H1 (cell line): ENCODE measurements at places on chromosomes 12 and 14. TPM values are rescaled to one million over a fixed set of nuclear protein-coding genes. Genes with fewer than 3 reads are reported as not detected.

DNA sequence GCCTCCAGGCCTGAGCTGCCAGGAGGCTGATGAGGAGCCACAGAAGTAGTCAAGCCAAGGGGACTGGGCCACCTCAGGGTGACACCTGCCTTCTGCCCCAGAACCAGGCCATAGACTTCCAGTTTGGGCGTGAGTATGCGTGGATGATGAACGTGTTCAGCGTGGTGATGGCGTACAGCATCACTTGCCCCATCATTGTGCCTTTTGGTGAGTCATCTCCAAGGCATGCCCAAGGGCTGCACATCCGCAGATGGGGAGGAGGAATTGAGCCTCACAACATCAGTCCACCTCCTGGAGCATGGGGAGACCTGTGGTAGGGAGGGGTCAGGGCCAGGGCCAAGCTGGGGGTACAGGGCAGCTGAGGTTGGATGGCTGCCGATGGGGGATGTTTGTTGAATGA lies 22.3 kb downstream of the NGB start:
- no peak for DNase-seq
- no peak overlapping the region for H3K4me3 ChIP-seq
- no peaks in the 10 kb centered on the region for H3K27me3 ChIP-seq
- no peaks in the 10 kb centered on the region for H3K4me1 ChIP-seq
- H3K36me3 ChIP-seq = no peaks in the 10 kb centered on the region

DNA sequence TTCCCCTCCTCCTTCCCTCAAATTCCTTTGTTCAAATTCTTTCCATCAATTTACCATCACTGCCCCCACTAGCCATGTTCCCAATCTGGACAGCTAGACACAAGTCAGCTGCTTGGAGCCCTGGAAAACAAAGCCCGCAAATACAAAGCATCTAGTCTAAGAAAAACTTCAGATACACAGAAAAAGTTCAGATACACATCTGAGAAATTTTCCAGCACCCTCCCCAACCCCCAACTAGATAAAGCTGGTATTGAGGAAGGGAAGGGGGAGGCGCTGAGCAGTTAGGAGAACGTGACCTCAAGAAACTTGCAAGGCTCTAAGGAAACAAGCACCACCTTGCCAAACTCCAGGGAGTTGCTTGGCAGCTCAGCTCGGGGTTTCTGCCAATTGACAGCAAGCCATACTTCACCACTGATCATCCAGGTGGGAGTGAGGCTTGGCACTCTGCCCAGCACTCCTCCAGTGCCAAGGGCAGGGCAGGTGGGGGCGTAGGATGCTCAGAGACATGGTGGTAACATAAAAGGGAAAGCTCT lies 5.1 kb upstream of the CNIH1 start:
- H3K27me3 ChIP-seq = no peaks in the 10 kb centered on the region
- no peaks in the 10 kb centered on the region for H3K4me1 ChIP-seq
- no peak for DNase-seq
- H3K4me3 ChIP-seq = no peak overlapping the region

DNA sequence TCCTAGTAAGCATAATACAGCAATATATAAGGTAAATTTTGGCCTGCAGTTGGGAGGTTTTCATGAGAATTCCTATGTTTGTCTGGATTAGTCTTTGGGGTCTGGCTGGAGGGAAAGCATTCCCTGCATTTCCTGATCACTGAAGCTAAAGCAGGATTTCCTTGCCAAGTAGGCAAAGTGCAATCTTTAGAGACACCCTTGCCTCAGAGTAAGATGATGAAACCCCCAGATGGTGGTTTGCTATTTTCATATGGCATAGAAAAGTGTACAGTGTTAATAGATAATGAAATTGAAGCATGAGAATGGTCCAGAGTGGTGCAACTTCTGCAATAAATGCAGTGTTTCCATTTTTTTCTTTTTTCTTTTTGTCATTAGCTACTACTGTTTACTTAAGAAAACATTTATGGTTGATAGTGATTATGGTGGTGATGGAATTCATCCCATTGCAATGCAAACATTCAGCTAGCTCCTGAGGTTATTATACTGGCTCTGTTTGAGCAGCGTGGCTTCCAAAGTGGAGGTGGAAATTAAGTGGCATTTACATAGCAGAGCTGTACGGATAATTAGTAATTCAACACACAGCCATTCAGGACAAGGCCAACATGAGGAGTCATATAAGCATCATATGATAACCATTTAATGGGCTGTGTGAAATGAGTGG lies 276.3 kb downstream of the DUSP6 start:
- H3K27me3 ChIP-seq = no peaks in the 10 kb centered on the region
- no peak overlapping the region for H3K4me3 ChIP-seq
- DNase-seq = no peak
- peaks cover 3% of the 10 kb centered on the region for H3K4me1 ChIP-seq

DNA sequence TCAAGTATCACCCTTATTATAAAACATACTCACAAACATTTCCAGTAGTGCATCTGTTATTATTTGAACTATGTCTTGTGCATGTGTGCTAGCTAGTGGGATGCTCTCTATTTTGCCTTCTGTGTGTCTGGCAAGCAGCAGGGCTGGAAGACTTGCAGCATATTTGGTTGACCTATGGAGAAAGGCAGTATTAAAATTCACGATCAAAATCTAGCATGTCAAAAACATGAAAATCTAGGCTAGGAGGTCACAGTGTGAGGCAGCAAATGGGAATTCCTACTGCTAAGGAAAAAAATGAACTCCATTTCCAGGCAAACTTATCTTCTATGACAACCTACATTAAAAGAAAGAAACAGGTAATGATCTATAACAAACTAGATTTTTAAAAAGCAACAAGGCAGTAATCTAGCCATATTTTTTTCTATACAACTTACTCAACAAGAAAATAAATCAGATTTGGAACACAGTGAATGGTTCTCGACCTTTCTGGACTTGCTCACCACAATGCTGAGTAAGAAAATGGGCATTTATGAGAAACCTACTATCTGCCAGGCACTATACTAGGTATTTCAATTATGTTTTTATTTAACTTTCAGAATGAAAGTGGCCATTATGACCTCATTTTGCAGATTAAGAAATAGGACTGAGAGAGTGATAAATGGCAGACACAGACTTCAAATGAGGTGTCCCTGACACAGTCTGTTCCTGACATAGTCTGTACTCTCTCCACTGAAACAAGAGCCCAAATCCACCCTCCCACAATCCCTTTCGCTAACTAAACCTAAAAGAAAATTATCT lies 96.8 kb downstream of the TXNDC16 start:
- no peaks in the 10 kb centered on the region for H3K4me1 ChIP-seq
- no peak overlapping the region for H3K4me3 ChIP-seq
- H3K27me3 ChIP-seq = no peaks in the 10 kb centered on the region
- no peak overlapping the region for H3K27ac ChIP-seq
- H3K36me3 ChIP-seq = no peaks in the 10 kb centered on the region

- no peak overlapping the region for H3K4me3 ChIP-seq
- no peaks in the 10 kb centered on the region for H3K27me3 ChIP-seq
- no peaks in the 10 kb centered on the region for H3K4me1 ChIP-seq
Measured at GRCh38 chr12:113957627-113958026, 8.5 kb downstream of the RBM19 start.

DNA sequence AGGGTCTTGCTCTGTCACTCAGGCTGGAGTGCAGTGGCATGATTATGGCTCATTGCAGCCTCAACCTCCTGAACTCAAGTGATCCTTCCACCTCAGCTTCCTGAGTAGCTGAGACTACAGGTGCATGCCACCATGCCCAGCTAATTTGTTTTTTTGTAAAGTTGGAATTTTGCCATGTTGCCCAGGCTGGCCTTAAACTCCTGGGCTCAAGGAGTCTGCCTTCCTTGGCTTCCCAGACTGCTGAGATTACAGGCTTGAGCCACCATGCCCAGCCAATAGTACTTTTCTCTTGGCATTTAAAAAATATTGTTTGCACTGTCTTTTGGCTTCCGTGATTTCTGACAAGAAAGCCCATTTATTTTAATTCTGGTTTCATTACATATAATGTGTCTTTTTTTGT lies 61.3 kb downstream of the DIP2B start:
- H3K27ac ChIP-seq = no peak overlapping the region
- no peak overlapping the region for H3K4me3 ChIP-seq
- DNase-seq = no peak
- H3K4me1 ChIP-seq = peaks cover 6% of the 10 kb centered on the region

DNA sequence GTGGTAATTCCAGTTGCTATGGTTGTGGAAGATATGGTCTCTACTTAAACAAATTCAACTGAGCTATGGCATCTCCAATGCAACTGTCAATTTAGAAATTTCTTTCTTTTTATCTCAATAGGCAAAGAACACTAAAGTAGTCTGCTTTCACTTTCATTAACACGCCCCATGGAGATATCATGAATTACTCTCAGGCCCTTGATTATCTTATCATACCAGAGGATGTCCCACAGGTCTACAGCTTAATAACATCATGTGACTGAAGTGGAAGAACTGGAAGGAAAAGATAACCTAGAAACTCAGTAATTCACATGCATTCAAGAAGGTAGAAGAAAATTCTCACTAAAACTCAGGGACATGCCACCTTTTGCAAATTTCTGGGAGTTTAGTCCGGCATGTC lies 114.3 kb downstream of the FLRT2 start:
- no peak for DNase-seq
- H3K4me3 ChIP-seq = no peak overlapping the region
- no peak overlapping the region for H3K27ac ChIP-seq
- no peaks in the 10 kb centered on the region for H3K27me3 ChIP-seq
- H3K36me3 ChIP-seq = no peaks in the 10 kb centered on the region
- no peaks in the 10 kb centered on the region for H3K4me1 ChIP-seq

GRCh38 chr14:22979748-22980392 lies 2.5 kb downstream of the AJUBA start:
- peak overlapping the region; percentile 71 for H3K4me3 ChIP-seq
- H3K27ac ChIP-seq = 0 out of 2 replicates have a peak overlapping the region, but pooled peaks have one; percentile 22
- no peak for DNase-seq
- peaks cover under 1% of the 10 kb centered on the region; the same call in 1 of the 2 replicates for H3K36me3 ChIP-seq
- H3K4me1 ChIP-seq = peaks cover 28% of the 10 kb centered on the region

SLC17A8 gene
- total RNA-seq = 0.11 and 0.30 TPM in 2 replicates

ERBB3 gene
- 49.2 and 52.4 TPM in 2 replicates for total RNA-seq

AICDA gene
- not detected in 2 replicates for total RNA-seq
